ENCODE measurements at places on chromosomes 5 and 9.
A peak's percentile ranks its signal among the peaks of the same experiment; 100 is the strongest.

DNA sequence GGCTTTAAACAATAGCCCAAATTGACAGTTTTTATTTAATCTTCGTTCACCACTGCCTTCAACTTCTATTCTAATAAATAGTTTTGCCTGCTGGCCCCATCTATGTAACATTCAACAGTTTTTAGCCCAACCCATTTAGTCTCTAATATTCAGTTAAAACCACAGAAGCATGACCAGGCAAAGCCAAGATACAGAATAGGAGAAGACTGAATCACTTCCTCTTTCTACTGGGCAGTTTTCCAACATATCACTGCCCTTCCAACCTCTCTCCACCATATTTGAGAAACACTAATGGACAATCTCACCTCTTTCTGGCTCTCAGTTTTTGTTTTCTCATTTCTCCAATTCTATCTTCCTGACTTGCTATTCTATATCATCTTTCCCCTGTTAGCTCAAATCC lies 352.9 kb downstream of the DNAH5 start:
- no peak for DNase-seq

GRCh38 chr9:129162497-129163197 lies 15.4 kb downstream of the IER5L start:
- DNase-seq = no peak

DNA sequence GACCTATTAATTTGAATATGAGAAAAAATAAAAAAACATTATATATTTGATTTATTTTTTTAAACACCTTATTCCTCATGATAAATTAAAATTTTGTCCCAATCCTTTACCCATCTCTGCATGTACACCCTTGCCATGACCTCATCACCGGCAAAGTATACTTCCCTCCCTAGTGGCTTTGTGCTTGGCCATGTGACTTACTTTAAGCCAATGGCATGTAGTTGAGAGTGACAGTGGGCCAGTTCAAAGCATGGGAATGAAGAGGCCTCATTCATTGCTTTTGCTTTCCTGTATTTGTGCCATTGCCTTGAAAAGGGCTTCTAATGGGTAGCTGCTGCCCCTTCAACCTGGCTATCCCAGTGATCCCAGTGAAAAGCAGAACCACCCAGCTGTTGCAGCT lies 31.2 kb downstream of the C9 start:
- no peak for DNase-seq

DNA sequence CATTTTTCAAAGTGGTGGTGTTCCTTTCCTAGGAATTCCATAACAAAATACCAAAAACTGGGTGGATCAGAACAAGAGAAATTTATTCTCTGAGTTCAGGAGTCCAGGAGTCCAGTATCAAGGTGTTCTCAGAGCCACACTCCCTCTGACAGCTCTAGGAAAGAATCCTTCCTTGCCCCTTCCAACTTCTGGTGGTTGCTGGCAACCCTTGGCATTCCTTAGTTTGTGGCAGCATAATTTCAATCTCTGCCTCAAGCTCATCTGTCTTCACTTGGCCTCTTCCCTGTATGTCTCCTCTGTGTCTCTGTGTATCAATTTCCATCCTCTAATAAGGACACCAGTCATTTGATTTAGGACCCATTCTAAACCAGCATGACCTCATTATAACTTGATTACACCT lies 243.7 kb downstream of the MPDZ start:
- no peak for DNase-seq

- no peak for DNase-seq
Measured at GRCh38 chr5:86623785-86624483, 6.2 kb downstream of the COX7C start.

- no peak for DNase-seq
Measured at GRCh38 chr5:157902449-157903116, 43.6 kb upstream of the CLINT1 start.

- DNase-seq = no peak
Measured at GRCh38 chr5:132684491-132684890, 10.7 kb downstream of the IL4 start.

- no peak for DNase-seq
Measured at GRCh38 chr9:113963017-113963620, 87.0 kb downstream of the ZNF618 start.

DNA sequence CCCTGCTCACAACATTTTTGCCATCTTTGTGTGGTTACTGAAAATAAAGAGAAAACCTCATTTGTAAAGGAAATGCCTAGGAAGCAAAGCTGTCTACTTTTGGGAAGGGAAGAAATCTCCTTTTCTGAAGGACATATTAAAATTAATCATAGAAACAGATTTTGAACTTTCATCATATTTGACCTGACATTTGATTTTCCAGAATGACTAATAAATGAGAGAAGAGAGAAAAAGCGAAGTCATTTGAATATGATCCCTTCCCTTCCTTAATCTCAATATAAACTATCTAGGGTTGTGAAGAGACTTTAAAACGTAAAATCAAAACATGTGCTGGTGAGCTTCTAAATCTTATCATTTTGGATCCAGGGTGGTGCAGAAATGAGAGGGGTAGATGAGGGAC lies 66.3 kb downstream of the FEM1C start:
- DNase-seq = no peak

- peak; percentile 62 for DNase-seq
Measured at GRCh38 chr5:57779383-57780223, 297.0 kb upstream of the ACTBL2 start.

DNA sequence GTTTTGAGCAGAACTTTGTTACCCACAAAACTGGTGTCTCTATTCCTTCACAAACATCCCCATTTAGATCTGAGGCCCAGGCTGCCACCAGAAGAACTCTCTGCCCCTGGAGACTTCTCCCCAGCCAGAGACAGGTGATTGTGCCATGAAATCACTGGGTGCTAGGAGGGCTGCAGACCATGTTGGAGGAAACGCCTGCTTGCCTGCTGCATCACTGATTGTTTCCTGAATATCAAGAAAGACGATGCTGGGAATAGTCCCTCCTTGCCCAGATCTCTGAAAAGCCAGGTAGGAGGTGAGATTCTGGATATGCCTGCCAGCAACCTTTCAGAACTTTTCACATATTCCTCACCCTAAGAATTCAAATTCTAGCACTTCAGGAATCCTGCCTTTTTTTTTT lies 8.1 kb downstream of the ZNF366 start:
- no peak for DNase-seq

- peak; percentile 7 for DNase-seq
Measured at GRCh38 chr9:135225619-135226228, 138.3 kb downstream of the OLFM1 start.

DNA sequence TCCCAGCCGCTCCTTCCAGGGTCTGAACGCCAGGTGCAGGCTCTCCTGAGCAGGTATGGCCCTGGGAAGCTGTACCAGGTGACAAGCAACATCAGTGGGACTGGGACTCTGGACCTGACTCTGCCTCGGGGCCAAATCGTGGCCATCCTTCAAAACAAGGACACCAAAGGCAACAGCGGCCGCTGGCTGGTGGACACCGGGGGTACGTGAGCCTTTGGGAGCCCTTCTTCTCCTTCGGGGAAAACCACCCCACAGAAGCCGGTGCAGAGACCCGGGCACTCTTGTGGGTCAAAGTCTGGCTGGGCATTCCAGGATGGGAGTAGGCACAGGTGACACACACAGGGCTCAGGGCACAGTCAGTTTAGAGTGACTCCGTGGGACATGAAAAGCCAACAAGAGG lies 45.8 kb downstream of the ARHGEF37 start:
- DNase-seq = no peak

DNA sequence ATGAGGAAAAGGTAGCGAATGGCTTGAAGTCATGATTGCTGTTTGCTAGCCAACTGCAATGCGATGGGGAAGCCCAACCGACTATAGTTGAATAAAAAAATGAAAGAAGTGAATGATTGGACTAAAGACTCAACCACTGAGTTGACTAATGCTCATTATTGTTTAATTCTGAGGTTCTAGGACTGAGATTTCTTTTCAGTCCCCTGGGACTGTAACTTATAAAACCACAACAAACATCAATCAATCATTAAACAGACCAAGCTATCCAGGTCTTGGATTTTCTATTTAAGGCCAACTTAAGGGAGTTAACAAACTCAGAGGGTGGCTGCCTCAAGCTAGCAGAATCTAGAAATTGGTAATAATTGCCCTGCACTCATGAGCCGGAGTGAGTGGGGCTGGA lies 154.2 kb downstream of the DOCK2 start:
- no peak for DNase-seq
